ENCODE measurements at places on chromosomes 1 and 21. TPM values are rescaled to one million over a fixed set of nuclear protein-coding genes. Genes with fewer than 3 reads are reported as not detected.

DNA sequence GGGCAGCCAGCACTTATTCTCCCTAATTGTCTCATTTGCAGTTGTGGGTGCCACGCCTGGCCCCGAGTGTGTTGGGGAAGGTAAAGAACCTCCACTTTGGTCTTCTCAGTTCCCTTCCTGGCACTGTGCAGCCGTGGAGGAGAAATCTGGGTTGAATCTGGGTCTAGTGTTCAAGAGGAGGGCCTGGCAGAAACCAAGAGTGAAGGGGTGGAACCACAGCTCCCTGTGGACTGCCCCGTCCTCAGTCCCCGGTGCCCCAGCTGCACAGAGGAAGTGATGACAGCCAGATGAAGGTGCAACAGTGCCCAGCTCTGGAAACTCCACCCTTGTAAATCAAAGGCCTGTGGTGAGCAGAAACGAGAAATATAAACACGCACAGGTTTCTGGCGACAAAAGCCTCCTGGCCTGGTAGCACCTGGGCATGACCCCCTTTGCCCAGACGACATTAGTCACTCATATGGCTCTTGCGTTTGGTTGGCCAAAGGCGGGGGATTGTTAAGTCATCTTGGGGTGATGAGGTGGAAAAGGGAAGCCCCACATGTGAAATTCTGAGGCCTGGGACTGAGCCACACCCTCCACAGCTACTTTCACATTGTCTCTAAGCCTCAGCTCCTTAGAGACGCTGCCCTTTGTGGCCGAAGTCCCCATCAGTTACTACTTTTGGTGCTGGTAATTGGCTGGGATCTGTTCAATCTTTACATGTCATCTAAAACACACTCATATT is 4.2 kb upstream of the ECE1 start:
- no peak for DNase-seq

DNA sequence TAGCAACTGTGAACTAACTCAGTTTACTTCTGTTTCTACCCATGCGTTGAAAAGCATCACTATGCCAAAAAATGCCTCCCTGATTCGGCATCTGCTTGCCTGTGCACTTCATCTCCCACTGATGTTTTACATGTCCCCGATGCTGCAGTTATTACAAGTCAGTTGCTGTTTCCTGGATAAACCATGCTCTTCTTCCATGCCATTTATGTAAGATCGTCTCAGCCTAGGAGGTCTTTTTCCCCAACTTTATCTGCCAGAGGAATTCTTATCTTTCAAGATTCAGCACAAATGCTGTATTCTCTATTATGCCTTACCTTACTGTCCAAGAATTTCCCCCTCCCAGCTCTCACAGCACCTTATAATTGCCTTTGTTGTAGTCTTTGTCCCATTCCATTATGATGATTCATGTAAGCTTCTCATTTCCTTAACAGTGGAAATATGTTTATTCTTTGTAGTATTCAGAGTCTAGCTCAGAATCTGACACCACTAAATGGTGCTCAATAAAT is 30.0 kb downstream of the PRKACB start:
- peak; percentile 35 for DNase-seq

DNA sequence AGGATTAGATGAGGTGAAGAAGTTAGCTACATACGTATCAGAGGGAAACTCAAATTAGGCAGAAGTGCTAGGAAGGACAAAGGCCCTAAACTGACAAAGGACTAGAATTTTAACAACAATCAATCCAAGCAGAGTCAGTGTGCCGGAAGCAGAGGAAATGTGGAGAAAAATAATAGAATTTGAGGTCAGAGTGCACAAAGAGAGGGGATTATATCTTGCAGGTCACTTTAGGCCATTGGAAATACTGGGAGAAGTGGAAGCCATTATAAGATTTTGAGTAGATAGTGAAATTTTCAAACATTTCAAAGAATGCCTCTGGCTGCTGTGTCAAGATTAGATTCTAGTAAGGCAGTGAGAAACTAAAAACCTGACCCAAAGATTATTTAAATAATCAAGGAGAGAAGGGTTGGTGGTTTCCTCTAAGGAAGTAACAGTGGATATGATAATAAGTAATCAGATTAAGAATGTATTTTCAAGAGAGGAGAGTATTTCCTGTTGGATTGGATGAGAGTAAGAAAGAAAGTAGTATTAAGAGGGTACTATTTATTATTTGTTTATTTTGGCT is 889.2 kb upstream of the NCAM2 start:
- no peak for DNase-seq

- DNase-seq: no peak
These were observed 86.8 kb upstream of the BCAR3 start for GRCh38 chr1:93768380-93768863.

GRCh38 chr1:62438163-62438562 is 1.3 kb downstream of the USP1 start:
- DNase-seq: peak; percentile 34

DNA sequence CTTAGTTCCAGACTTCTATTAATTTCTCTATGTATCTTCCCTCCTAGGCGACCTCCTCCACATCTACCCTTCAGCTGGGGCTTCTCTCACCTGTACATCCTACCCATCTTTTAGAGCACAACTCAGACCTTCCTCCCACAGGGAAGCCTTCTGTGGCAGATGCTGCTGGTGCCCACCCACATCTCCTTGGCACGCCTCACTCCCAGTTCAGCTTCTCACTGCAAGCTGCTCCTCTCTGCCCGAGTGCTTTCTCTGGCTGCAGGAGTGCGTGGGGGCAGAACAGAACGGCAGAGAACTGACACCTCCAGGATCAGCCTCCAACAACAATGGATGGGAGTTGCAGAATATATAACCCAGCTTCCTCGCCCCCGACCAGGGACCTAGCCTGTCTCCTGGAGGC is 36.5 kb downstream of the ZBTB18 start:
- DNase-seq: no peak

DNA sequence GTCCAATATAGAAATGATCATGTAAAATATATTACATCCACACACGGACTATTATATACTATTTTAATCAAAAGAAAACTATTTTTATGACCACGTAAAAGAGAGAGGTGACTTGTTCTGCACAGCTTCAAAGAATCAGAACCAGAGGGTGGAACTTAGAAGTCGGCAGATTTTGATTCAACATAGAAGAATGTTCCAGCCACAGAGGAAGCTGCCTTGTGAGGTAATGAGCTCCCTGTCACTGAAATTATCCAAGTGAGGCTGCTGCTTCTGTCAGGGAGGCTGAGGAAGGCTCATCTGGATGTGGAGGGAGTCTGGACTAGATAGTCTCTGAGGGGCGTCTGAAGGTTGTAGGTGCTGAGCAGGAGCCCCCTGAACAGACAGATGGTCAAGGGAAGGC is 2.7 kb downstream of the PLEKHA6 start:
- DNase-seq: no peak

- DNase-seq: no peak
These were observed 132.1 kb downstream of the PLA2G4A start for GRCh38 chr1:186960861-186961260.

DNA sequence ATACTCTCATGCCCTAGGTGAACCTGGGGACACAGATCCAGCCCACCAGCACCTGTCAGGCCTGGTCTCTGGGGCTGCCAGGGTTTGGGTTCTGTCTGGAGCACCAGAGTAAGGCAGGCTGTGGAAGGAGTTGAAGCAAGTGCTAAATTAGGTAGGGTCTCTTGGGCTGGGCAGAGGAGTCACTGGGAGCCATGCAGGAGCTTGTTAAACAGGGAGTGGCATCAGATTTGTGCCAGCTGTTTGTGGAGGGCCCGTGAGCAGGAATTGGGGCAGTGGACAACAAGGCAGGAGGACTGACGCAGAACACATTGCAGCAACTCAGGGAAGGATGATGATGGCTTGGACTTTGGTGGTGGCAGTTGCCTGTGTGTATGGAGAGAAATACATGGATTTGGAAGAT is 56.3 kb downstream of the PTPRF start:
- DNase-seq: no peak

DNA sequence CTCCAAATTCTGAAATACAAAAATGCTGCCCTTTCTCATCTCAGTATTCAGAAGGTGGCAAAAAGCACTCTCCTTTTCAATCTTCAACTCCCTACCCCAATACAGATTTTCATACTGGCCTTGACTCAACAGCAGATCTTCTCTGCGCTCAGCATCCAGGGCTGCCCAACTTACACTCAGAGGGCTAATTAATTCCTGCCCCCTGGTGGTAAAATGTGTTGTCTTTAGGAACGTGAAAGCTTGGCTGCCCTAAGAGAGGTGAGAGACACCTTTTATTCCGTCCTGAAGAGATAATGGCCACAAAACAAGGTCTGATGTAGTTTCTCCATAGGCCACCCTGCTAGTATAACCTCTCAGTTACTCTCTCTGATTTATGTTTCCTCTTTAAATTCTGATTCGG is 25.0 kb downstream of the KRTAP24-1 start:
- no peak for DNase-seq

DNA sequence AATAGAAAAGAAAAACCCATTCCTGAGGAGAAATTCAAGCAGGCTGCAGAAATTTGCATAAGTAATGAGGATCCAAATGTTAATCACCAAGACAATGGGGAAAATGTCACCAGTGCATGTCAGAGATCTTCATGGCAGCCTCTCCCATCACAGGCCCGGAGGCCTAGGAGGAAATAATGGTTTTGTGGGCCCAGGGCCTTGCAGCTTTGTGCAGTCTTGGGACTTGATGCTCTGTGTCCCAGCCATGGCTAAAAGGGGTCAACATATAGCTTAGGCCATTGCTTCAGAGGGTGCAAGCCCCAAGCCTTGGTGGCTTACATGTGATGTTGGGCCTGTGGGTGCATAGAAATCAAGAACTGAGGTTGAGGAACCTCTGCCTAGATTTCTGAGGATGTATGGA is 22.7 kb downstream of the RAB3GAP2 start:
- DNase-seq: no peak

DNA sequence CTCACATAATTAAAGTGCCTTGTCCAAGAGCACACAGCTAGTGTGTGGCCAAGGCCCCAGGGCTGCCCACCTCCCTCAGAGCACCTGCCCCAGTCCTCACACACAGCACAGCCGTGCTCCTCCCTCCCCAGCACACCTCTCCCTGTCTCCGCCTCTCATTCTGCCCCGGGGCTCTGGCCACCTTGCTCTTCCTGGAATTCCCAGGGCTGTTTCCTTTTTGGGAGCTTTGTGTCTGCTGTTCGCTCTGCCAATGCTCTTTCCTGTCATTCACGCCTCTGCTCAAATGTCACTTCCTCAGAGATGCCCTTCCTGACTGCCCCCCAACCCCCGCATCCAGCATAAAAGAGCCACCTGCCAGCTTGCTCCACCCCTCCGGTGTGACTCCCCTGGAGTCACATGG is 13.3 kb downstream of the SLC6A17 start:
- DNase-seq: no peak

GRCh38 chr1:240030236-240030635 is 61.4 kb upstream of the FMN2 start:
- DNase-seq: no peak

- no peak for DNase-seq
These were observed 1.7 kb downstream of the SLC19A1 start for GRCh38 chr21:45540601-45540970.

- DNase-seq: peak; percentile 85
These were observed 22.9 kb upstream of the FAM20B start for GRCh38 chr1:179002552-179003345.

DNA sequence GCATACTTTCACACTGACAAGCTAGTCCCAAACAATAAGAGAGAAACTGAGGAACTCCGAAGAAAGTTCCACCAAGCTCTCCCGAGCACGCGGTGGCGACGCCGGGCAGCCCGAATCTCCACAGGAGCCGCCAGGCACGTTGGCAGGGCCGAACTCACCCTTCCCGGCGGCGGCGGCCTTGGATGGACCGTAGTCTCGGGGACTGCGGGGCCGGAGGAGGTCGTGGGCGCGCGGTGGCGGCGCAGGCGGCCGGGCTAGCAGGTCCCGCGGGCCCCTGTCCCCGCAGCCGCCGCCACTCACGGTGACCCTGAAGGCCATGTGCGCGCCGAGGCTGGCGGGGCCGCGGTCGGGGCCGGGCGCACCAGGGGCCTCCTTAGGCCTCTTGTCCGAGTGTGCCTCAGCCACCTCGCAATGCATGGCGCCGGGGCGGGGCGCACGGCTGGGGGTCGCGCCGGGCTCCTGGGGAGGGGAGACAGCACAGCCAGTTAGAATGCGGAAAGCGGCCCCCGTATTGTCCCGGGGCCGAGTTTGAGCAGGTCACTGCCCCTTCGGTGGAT is 1.2 kb downstream of the GLIS1 start:
- DNase-seq: peak; percentile 42

DNA sequence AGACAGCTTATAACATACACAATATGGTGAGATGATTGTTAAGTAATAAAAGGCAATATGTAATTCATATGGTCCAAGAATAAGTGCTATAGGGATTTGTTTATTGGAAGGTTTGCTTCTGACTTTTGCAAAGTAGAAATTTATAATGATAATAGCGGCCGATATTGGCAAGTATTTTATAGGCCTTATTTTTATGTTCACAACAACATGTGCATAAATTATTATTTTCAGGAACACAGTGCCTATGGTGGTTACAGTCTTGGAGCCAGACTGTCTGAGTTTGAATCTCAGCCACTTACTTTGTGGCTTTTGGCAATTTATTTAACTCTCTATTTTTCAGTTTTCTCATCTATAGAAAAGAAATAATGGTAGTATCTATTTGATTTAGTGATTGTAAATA is 607.5 kb downstream of the USP25 start:
- no peak for DNase-seq

- DNase-seq: no peak
These were observed 1.1 kb upstream of the RPRD2 start for GRCh38 chr1:150362721-150363425.

GRCh38 chr1:47938520-47938919 is 58.7 kb downstream of the TRABD2B start:
- no peak for DNase-seq

- DNase-seq: peak; percentile 75
These were observed 1.1 kb downstream of the SKI start for GRCh38 chr1:2229037-2229864.

DNA sequence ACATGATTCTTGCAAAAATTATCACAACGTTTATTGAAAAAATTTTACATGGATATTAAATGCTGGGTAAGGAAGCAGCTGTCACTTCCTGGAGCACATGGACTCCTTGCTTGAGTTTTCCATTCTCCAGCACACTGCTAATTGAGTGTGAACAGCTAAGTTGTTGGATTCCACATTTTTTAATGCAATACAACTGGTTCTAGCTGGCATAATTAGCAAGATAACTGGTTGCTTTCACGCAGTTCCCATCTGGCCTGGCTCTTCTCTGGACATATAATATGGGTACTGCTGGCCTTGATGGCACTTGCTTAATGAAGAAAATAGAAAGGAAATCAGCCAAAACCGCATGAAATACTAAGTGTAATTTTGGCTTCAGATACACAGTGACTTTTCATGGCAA is 26.6 kb downstream of the RGS21 start:
- no peak for DNase-seq

DNA sequence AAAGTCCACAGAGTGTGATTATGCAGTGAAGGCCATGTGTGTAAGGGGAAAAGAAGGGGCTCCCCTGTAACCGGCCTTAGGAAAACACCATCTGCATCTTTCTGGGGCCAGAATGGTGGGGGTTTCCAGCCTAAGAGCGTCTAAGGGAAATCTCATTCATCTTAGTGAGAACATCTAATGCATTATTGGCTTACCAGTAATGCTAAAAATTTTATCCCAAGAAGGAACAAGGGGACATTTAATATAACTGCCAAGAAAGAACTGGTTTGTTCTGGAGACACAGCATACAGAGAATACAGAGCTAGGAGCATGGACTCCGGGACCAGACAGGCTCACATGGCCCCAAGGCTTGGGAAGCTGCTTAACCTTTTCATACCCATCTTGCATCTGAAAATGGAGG is 58.3 kb upstream of the DSCAM start:
- DNase-seq: no peak

Gene PGLYRP4
- polyA plus RNA-seq: not detected

Gene COL6A1
- polyA plus RNA-seq: 6.0 TPM

Gene LRRIQ3
- polyA plus RNA-seq: 0.39 TPM

Gene ARPC5
- polyA plus RNA-seq: 125 TPM

Gene MTARC2
- polyA plus RNA-seq: 31.8 TPM

Gene FCRL1
- polyA plus RNA-seq: not detected
